ENCODE measurements at places on chromosomes 7 and 10.

DNA sequence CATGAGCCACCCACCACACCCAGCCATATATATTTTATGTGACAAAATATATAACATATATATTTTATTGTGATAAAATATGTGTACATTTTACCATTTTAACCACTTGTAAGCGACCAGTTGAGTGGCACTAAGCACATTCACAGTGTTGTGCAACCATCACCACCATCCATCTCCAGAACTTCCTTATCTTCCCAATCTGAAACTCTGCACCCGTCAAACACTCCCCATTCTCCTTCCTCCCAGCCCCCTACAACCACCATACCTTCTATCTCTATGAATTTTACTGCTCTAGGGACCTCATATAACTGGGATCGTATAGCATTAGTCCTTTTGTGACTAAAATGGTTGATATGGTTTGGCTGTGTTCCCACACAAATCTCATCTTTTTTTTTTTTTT is 20.8 kb upstream of the CYTH3 start:
- DNase-seq: no peak

GRCh38 chr10:48361176-48361575 is 54.7 kb downstream of the MAPK8 start:
- no peak for DNase-seq

GRCh38 chr7:99452541-99452940 is 13.4 kb downstream of the ATP5MF start:
- DNase-seq: no peak

DNA sequence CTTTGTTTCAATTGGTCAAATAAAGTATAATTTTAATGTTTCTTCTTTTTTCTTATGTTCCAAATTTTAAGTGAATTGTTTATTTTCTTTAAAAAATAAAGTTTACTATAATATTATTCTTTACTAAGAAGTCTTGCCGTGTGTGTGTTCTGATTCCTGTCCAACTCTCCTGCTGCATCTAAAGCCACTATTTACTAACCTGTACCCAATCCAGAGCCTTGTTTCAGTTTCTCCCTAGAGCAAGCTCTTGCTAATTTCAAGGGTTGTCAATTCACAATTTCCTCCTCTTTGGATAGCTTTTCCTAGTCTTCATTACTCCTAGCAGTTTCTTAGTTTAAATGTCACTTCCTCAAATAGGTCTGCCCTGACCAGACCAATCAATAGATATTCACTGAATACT is 314.9 kb upstream of the SEMA3A start:
- no peak for DNase-seq

DNA sequence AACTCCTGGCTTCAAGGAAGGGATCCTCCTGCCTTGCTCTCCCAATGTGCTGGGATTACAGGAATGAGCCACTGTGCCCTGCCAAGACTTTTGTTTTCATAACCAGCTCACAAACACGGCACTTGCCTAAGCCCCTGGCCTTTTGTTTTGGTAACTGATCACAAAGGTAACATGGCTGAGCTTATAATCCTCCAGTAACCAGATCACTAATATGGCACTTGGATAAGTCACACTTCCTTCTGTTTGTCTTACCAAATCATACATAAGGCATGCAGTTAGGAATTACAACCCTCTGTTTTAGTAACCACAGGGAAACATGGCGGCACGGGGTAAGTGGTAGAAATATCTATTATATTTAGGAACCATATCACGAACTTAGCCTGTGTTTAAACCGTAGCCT is 577.1 kb downstream of the CALN1 start:
- no peak for DNase-seq

DNA sequence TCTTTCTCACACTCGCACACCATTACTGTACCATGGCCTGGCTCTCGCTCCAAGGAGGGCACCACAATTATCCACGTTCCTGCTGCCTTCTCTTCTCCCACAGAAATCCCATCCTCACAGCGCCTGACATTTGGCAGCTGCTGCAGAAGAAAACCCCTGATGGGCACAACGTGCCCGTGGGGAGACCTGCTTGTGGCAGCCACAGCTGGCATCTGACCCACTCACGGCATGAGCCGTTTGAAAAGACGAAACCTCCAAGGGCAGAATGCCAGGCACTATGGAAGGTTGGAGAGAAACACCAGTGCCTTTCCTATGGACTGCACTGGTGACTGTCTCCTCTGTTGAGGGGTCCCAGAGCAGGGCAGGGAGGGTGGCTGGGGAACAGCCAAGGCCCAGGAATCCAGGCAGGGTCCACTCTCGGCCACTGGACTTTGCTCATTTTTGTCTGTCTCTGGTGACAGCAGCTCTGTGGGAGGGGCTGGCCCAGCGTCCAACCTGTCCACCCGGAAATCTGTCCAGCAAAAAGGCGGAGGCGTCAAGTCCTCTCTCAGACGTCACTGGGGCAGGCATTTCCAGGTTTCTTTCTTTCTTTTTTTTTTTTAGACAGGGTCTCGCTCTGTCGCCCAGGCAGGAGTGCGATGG is 61.0 kb upstream of the MKRN1 start:
- DNase-seq: no peak

DNA sequence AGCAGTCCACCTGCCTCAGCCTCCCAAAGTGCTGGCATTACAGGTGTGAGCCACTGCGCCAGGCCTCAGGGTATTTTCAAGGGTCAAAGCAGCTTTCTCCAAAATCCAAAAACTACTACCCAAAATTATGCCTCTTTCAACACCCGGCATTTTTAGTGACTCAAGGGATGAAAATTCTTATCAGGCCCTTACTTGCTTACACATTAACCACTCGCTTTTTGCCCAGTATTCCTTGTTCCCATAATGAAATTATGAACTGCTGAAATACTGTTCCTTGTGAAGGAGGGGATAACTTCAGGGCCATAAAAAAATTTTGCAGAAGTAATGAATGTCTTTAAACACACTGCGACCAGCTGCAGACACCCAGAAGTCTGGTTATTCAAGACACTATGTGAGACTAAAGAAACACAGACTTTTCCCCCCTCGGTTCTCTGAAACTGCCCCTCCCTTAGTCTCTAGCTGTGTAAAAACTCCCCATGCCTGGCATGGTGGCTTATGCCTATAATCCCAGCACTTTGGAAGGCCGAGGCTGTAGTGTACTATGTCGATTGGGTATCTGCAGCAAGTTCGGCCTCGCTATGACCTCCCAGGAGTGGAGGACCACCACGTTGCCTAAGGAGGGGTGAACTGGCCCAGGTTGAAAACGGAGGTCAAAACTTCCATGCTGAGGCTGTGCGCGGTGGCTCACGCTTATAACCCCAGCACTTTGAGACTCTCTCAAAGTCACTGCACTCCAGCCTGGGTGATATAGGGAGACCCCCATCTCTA is 12.0 kb downstream of the FXYD4 start:
- no peak for DNase-seq

- no peak for DNase-seq
Measured at GRCh38 chr7:132105096-132105495, 471.2 kb downstream of the PLXNA4 start.

DNA sequence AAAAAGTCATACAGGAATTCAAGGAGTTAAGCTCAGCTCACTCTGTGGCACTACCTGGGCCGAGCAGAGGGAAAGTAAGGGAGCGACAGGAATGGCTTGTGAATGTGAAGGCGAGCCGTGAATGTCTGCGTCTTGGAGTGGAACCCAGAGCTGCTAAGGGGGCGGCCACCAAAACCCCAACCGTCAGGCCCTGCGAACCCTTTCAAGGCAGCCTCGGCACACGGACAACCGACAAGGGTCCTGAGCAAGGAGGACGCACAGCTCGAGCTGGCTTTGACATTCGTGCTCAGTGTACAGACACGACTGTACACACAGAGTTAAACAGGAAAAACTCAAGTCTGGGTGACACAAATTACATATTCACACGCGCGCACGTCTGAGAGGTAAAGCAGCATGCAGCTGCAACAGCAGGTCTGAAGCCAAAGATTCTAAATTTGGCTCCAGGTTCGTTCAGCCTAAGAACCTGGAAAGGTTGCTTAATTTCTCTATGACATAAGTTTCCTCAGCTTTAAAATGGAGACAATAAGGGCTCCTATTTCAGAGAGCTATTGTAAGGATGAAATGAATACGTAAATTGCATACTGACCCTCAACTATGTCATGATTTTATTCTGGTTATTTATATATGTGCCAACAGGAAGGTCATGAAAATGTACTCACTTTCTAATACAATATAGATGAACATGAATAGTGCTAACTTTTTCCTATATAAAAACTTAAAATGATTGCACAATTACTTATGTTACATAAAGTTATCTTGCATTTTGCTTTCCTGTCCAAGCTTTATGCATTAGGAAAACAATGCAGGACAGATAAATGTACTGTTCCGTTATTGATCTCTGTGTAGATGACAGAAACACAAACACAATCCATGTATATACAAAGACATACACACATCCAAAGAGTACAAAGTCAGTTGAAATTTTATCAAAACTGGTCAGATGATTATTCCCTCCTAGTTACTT is 192.9 kb downstream of the ZMYND11 start:
- DNase-seq: no peak

DNA sequence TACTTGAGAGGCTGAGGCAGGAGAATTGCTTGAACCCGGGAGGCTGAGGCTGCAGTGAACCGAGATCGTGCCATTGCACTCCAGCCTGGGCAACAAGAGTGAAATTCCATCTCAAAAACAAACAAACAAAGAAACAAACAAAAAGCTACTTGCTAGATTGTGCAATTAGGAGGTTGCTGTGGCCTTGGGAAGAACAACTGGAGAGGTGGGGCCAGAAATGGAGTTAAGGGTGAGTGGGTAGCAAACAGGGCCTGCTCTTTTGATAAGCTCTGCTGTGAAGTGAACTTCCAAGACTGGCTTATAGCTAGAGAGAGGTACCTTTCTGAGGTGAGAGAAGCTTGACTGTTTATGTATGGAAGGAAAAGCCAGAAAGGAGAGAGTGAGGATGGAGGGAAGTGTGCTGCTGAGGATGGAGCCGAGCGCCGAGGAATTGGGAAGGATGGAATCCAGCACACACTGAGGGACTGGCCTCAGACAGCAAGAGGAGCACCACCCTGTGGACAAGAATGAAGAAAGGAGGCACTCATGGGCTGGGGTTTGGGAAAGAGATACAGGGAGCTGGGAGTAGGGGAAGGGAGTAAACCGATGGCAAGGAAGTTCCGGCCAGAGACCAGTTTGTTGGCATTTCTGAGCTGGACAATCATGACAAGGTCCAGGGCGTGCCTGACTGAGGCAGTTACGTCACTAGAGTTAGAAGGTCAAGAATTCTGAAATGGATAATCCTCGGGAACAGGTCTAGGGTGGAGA is 7.0 kb upstream of the RPEL1 start:
- DNase-seq: no peak

DNA sequence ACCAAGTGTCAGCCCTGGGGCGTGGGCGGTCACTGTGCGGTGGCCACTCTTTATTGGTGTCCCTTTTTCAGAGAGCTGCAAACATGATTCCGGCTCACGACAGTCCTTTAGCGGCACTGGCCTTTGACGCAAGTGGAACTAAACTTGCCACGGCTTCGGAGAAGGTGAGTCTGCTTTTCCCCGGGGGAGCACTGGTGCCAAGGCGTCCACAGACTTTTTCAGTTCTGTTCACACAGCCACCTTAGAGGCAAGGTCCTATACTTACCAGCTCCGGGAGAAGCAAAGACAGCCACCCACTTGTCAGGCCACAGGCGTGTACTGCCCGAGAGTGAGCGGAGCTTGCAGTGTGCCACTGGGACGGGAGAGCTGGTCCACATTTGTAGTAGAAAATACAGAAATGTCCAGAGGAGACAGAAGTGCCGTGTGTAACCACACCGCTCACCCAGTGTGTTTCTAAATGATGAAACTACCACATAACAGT is 27.9 kb downstream of the WIPI2 start:
- no peak for DNase-seq

- no peak for DNase-seq
Measured at GRCh38 chr10:91691981-91692380, 59.1 kb upstream of the PPP1R3C start.

DNA sequence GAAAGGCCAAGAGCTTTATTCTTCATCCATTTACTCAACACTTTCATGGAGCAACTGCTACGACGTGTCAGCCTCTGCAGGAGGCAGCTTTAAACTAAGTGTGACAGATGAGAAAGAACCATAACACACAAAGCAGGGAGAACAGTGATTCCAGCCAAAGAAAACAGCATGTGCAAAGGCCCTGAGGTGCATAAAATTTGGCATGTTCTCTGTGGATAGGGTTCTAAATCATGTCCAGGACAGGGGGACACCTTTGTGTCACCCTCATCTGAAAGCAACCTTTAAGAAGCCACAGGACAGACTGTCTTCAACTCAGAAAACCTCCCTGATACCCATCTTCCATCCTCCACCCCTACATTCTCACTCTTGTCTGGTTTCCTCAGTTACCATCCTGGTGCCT is 116.6 kb downstream of the KCNMA1 start:
- DNase-seq: no peak

DNA sequence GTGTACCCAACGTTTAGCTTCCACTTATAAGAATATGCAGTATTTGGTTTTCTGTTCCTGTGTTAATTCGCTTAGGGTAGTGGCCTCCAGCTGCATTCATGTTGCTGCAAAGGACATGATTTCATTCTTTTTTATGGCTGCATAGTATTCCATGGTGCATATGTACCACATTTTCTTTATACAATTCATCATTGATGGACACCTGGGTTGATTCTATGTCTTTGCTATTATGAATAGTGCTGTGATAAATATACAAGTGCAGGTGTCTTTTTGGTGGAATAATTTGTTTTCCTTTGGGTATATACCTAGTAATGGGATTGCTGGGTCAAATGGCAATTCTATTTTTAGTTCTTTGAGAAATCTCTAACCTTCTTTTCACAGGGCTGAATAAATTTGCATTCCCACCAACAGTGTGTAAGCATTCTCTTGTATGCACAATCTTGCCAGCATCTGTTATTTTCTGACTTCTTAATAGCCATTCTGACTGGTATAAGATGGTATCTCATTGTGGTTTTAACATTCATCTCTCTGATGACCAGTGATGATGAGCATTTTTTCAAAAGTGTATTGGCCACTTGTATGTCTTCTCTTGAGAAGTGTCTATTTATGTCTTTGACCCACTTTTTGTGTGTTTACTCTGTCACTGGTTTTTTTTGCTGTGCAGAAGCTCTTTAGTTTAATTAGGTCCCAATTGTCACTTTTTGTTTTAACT is 72.5 kb upstream of the CC2D2B start:
- no peak for DNase-seq

DNA sequence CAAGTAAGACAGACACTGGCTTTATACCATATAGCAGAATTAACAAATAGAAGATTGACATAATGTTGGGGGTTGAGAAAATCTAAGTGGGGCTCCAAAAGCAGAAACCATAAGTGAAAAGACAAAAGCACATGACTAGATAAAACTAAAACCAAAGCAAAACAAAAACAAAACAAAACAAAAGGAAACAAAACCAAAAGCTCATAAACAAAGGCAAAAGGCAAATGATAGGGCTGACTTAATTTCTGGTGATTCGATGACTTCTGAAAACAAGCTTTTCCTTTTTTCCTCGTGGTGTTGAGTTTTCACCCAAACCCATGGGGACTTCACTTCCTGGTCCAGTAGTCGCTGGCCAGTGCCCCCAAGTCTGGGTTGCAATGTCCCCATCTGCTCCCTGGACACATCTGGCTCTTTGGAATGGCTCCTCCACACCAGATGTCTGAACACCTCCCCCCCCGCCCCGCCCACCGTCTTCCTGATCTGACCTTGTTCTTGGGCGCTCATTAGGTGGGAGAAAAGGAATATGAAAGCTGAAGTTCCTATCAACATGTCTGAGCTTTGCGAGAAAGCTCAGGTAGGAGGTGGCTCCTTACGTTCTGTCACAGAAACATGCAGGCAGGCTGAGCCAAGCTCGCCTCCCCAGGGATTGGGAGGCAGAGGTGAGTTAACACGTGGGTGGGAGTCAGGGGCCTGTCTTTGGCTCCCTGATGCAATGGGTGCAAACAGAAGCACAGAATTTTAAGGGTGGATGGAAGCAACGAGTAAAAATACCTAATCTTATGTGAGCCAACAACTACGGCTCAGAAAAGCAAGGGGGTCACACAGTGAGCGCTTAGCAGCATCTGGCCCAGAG is 121.0 kb downstream of the NEURL1 start:
- DNase-seq: no peak
